ENCODE measurements at places on chromosomes 3 and 15. TPM values are rescaled to one million over a fixed set of nuclear protein-coding genes. Genes with fewer than 3 reads are reported as not detected.

The KIAA1143 gene
- 29.2 TPM for total RNA-seq

The SLC28A1 gene
- total RNA-seq = not detected

The C2CD4A gene
- 0.28 TPM for total RNA-seq

The SLC12A1 gene
- not detected for total RNA-seq

The SERINC4 gene
- total RNA-seq = 0.16 TPM

The TFRC gene
- 167 TPM for total RNA-seq

The RFT1 gene
- total RNA-seq = 18.7 TPM

The ACOX2 gene
- total RNA-seq = 48.9 TPM

DNA sequence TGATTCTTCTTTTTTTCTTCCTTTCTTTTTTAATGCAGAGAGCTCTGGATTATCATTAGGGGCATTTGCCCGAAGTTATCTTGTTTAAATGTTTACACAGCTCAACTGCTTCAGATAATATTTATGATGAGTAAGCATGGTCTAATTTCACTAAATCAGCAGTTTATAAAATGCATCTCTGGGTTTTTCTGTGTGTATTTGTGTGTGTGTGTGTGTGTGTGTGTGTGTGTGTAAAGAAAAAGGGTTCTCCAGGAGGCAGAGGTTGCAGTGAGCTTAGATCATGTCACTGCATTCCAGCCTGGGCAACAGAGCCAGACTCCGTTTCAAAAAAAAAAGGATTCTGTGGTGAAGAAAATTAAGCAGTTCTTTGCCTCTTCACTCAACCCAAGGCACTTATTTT lies 25.9 kb upstream of the TNFSF10 start:
- no peak for DNase-seq

DNA sequence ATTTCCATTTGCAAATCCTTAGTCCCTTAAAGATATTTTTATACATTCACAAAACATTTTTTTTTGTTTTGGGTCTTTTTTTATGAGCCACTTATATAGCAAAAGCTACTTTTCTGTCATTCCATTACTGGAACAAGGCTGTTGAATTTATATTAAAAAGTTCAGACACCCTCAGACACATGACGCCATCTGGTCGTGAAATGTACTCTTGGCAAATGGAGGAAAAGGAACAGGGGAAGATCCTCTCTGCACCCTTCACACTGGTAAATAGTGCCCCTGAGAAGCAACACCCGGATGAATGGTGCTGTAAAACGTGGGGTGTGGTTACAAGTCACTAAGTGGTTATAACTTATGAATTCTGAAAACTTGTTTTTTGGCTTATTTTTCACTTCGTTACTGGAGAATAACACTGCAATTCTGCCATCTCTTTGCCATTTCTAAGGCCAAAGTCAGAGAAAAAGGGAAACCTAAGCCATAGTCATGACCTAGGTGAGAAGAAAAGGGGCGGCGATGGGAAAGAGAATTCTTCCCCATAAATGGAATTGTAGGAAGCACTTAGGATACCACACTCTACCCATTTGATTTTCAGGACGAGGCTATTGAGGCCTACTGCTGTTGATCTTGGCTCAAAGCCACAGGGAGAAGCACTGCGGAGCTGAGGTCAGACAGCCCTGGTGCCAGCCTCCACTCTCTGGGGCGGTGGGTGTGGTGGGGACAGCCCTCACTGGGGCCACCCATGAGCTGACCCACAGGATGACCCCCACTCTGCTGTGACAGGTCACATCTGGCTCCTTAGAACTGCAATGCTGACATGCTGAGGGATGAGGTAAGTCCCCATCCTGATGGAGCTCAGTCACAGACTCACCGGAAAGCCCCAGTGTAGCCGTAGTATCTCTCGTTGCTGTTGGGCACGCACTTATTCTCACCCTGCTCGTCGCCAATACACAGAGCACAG lies 21.9 kb downstream of the LTF start:
- no peak for DNase-seq

- peak; percentile 66 for DNase-seq
These were observed at the start of gene SH3GL3 for GRCh38 chr15:83446904-83447709. TSS of gene SH3GL3 (plus strand) at chr15:83447341. CDS start at chr15:83447534, 193 bp downstream.

DNA sequence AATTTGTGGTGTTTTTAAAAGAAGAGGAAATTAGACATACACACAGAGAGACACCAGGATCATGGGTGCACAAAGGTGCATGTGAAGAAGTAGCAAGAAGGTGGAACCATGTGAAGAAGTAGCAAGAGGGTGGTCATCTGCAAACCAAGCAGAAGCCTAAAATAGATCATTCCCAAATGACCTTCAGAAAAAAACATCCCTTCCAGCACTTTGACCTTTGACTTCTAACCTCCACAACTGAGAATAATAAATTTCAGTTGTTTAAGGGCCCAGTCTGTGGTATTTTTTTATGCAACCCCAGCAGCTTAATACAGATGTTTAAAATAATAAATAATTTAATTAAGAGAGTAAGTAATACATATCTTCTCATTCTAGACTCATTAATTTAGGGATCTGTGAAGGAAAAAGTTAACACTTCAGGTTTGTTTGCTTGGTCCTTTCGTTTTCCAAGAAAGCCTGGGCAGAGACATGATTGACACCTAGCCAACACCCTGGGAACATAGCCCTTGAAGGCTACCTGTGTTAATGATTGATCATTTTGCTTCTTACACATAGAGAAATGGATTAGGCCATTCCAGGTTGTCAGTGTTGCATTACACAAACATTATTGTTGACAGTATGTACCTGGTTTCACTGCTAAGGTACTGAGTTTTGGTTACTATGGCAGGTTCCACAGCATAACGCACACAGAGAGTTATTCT lies 1331.2 kb upstream of the GBE1 start:
- DNase-seq = no peak

DNA sequence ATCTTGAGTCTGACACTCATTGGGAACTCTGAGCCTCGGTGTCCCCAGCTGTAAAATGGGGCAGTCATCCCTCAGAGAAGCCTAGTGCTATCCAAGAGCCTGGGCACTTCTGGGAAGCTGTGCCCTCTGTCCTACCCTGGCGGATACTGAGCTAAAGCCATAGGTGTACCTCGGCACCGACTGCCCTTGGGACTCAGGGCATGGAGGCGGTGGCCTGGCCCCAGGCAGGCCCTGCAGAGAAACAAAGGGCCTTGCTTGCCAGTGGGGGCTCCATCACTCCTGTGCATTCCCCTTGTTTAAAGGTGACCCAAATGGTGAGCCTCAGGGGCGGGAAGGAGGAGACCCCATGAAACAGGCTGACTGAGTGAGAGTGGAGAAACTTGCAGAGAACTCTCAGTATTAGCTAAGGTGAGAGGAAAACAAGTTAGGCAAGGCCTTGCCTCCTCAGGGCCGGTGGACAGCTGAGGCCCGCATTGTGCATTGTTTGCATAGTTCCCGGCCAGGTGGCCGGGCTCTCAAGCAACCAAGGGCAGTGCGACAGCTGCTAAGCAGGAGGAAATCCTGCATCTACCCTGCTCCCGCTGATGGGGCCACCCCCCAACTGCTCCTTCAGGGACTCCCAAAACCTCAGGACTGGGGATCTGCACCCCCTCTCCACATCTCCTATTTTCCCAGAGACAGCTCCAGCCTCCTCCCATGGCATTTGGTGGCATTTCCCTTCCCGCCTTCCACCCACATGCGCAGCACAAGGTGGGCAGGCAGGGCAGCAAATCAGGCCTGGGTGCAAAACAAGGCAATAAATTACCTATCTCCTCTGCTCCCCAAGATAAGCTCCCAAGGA lies 4.3 kb downstream of the PFKFB4 start:
- peak; percentile 44 for DNase-seq

GRCh38 chr3:66544619-66545429 lies 44.0 kb upstream of the LRIG1 start:
- no peak for DNase-seq

GRCh38 chr3:126459111-126459762 lies 16.5 kb downstream of the ZXDC start:
- no peak for DNase-seq

- no peak for DNase-seq
These were observed 1.9 kb downstream of the AEN start for GRCh38 chr15:88623061-88623460.

DNA sequence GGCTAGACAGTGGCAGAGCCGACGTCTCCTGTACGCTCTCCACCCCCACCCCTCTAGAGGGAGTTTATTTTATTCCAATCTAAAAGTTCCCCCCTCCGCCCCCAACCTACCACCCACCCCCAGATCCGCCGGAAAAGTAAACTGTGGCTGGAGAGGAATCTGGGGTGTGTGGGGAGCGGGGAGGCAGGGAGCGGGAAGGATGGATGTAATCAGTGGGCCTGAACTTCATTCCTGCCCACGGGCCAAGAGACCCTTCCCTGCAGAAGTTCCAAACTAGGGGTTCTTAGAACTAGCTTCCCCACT lies 537 bp upstream of the CSRNP1 start:
- no peak for DNase-seq

DNA sequence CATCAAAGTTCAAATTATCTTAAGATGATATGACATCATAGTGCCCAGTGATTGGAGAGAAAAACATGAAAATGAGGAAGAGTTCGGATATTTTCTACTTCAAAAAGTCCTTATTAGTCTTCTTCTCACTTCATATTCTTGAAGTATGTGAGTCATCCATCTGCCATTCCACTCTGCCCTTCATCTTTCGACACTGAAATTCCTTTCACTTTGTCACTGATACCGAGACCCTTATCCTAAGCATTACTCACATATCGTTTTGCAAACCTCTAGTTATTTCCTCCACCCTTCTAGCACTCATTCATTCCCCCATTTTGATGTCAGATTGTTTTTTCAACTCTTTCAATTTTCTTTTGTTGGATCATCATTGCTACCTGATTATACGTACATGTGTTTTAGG lies 4.0 kb downstream of the OR5H14 start:
- DNase-seq = no peak

- DNase-seq = no peak
These were observed 1.4 kb downstream of the AHSG start for GRCh38 chr3:186614266-186614596.

GRCh38 chr15:89021224-89021623 lies 67.0 kb upstream of the ABHD2 start:
- DNase-seq = no peak

GRCh38 chr3:180252683-180253082 lies 215.9 kb upstream of the PEX5L start:
- DNase-seq = no peak

GRCh38 chr15:58212909-58213526 lies 74.8 kb downstream of the AQP9 start:
- no peak for DNase-seq

GRCh38 chr3:138509586-138509985 lies 75.2 kb downstream of the ESYT3 start:
- no peak for DNase-seq

DNA sequence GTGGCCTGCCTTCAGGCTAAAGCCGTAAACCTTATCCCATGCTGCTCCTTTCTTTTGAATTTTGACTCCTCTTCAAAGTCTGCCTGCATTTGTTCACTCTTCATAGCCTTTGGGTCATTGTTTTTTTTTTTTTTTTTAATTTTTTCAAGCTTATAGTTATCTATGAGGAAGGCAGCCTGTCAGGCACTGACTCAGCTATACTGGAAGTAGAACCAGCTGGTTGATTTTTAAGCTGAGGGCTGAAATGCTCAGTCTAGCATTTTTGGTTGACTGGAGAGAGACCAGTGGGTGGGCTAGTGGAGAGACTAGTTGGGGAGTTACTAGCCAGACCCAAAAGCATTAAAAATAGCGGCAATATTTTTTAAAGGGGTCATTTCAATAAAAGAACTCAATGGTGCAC lies 44.1 kb downstream of the C3orf20 start:
- no peak for DNase-seq

- DNase-seq = no peak
These were observed 25.3 kb upstream of the ABHD17C start for GRCh38 chr15:80669663-80670273.

GRCh38 chr3:178971614-178972013 lies 100.0 kb downstream of the ZMAT3 start:
- DNase-seq = no peak

All from mucosa of descending colon (tissue), 3 donors.